ENCODE measurements at places on chromosomes 6 and 20. TPM values are rescaled to one million over a fixed set of nuclear protein-coding genes. Genes with fewer than 3 reads are reported as not detected.
A peak's percentile ranks its signal among the peaks of the same experiment; 100 is the strongest.

GRCh38 chr6:15254070-15254975 lies 8.5 kb downstream of the JARID2 start:
- peak; percentile 37 for DNase-seq

The LRRC73 gene
- 0.29 TPM for total RNA-seq

The FAM83C gene
- not detected for total RNA-seq

The DPPA5 gene
- not detected for total RNA-seq

DNA sequence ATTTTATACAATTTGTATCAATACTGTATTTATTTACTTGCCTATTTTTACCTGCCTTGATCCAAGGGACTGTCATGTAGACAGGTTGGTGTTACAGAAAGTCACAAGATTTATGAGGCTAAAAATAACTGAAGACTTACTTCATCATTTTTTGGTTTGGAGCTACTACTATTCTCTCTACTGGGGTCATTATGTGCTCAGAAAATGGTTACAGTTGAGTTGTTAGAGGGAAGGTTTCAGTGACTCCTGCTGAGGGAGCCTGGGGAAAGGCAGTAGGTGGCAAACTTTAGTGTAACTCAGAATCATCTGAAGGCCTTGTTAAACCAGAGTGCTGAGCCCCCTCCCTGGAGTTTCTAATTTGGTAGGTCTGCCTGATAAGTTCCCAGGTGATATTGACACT lies 118.8 kb downstream of the TINAG start:
- peak; percentile 42 for DNase-seq

GRCh38 chr6:167154291-167154690 lies 3.5 kb downstream of the GPR31 start:
- DNase-seq, result no peak
